ENCODE measurements at places on chromosomes 11 and 22.

DNA sequence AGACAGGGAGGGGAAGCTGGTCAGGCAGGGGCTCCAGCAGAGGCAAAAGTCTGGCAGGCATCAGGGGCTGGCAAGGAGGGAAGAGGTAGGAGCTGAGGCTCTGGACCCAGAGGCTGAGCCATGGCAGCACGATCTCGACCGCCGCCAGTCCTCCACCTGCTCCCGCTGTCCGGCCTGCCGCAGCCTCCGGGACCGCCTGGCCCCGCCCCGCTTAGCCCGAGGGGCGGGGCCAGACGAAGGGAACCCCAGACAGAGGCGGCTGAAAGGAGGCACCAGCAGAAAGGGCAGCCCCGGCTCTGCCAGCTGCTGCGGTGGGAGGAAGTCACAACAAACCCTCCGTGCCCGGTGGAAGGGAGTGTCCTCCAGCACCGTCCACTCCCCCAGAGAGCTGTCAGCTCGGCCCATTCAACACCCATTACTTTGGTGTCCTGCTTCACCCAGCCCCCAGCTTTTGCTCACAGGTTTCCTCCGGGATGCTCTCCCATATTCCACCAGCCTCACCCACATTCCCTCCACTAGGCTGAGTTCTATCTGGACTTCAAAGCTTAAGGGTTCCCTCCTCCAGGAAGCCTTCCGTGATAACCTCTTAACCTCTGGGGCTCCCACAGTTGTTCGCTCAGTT is at the start of gene MFNG:
TSS of gene MFNG (minus strand) at position 161 of the 622 bp plus-strand sequence. CDS start 207 bp downstream, outside the sequence.
- DNase-seq: peak; percentile 87

- no peak for DNase-seq
Observed at GRCh38 chr22:34502821-34503220, 563.1 kb upstream of the ISX start.

GRCh38 chr22:32539631-32540421 is 65.2 kb downstream of the FBXO7 start:
- DNase-seq: no peak

DNA sequence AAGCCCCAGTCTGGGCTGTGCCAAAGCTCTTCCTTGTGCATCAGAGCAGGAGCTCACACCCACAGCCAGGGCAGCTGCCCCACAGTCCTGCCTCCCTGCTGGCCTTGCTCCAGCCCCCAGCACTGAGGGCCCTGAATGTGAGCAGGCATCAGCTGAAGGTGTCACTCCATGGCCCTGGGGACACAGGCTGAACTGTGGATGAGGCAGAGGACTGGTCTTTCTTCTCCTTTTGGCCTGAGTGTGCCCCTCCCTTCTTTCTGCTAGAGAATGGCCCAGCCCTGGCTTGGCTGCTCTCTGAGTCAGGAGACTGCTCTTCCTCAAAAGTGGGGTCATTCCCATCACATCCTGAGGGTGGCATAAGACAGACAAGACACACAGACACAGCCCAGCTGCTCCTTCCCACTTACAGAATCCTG is 16.2 kb downstream of the OTOG start:
- DNase-seq: no peak

DNA sequence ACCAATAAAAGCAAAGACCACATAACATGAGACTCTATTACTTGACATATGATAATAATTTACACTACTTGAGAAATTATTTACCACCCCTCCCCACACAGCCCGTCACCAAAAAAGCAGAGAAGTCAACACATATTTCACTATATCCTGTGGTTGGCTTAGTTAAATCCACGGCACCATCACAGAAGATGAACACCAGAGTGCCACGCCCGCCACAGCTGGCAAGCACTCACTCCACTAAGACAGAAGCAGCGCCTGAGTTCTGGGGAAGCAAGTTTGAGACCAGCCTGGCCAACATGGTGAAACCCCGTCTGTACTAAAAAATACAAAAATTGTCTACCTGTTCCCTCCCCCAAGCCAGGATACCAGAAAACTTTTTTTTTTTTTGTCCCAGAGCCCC is 53.1 kb downstream of the PACSIN2 start:
- DNase-seq: peak; percentile 25

- DNase-seq: no peak
Observed at GRCh38 chr11:71988050-71988449, 10.7 kb upstream of the IL18BP start.

DNA sequence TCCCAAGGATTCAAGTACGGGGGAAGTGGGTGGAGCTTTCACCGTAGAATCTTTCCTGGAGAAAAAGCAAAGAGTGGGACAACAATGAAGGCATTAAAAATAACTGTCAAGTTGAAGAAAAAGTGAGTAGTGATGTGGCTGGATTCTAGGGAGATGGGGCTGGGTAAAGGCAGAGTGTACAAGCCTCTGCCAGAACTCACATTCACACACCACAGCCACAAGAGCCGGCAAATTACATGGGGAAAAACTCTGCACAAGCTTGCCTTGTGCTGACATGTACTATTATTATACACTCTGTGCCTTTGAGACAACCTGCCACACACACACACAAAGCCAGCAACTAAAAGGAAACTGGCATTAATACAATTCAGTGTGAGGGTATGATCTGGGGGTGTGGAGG is 182.6 kb downstream of the LARGE1 start:
- no peak for DNase-seq

DNA sequence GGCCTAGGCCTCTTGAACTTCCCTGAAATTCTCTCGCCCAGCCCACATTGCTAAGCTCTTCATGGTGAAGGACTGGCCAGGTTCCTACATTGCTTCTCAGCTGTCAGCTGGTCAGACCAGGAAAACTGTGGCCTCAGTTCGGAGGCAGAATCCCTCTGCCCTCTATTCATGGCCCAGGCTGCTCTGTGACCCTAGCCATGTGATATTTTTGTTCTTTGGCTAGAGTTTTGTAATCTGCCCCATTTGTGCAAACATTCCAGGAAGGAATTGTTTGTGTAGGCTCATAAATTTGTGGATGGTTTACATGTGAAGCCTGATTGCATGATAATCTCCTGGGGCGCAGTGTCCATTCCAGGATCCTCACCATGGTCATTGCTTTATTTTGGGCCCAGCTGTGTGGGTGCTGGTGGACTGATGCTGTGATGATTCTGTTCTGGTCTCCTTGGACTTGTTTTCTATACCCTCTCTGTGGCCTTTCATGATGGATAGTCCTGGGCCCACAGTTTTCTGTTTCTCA is 149.1 kb upstream of the E2F8 start:
- no peak for DNase-seq

- no peak for DNase-seq
Observed at GRCh38 chr11:77436969-77437368, 36.9 kb downstream of the PAK1 start.

DNA sequence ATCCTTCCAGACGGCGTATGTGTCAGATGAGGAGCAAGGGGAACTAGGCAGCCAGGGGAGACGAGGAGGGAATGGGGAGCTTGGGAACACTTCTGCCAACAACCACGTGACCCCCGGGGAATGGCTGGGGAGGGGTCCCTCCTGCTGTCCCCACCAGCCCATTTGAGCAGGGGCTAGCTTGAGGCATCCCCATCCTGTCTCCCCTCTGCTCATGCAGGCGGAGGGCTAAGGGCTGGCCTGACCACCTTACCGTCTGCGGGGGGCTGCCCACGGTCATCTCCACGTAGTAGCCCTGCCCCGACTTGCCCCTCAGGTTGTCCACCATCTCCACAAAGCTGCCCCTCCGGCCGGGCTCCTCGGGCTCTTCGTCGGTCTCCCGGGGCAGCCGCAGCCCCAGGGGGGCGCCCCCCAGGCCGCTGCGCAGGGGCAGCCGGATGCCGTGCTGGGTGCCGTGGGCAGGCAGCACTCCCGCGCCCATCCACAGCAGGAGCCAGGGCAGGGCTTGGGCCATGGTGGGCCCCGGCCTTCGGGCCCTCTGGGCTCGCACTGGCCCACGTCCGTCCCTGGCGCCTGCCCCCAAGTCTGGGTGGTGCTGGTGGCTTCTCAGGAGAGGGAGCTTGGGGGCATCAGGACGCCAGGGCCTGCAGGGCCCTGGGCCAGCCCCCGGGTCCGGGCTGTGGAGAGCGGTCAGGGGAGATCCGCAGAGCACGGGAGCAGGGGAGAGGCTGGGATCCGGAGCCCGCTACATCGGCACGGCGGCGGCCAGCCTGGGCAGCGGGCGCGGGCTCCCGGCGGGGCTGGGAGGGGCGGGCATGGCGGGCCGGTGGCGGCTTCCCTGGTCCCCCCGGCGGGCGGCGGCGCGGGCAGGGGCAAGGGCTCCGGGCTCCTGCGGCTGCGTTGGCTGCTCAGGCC is 515 bp downstream of the BACE1 start:
- peak; percentile 4 for DNase-seq

DNA sequence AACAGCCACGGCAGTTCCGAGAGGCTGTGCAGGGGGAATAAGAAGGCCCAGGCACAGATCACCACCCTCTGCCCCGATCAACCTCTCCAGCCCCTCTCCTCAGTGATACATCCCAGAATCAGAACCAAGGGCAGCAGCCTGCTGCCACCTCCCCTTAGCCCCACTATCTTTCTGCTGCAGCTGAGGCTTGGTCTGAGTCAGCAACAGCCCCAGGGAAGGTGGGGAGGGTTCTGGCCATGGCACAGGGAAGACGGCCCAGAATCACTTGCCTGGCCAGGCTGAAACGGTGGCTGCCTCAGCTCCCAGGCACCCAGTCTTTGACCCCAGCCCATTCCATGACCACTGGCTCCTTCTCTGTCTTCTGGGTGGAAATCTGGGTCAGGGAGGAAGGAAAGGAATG is 2.3 kb downstream of the CHID1 start:
- no peak for DNase-seq

GRCh38 chr22:21984793-21985192 is 2.2 kb upstream of the TOP3B start:
- no peak for DNase-seq

GRCh38 chr11:78748918-78749690 is 174.4 kb upstream of the NARS2 start:
- no peak for DNase-seq

DNA sequence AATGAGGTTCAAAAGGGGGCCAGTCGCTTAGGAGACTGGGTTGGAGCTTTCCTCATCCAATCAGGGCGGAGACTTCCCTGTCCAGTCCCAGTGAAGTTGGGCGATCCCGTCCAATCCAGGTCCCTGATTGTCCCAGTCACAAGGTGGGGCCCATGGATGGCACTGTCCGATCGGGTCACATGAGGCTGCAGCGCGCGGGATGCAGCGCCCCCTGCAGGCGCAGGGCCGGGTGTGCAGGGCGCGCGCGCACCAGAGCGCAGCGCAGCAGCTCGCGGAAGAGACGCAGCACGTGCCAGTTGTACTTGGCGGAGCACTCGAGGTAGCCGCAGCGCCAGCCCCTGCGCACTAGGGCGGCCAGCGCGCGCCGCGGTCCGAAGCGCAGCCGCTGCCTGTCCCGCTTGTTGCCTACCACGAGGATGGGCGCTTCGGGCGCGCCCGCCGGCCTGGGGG is 2.3 kb downstream of the RASL10A start:
- DNase-seq: peak; percentile 43

DNA sequence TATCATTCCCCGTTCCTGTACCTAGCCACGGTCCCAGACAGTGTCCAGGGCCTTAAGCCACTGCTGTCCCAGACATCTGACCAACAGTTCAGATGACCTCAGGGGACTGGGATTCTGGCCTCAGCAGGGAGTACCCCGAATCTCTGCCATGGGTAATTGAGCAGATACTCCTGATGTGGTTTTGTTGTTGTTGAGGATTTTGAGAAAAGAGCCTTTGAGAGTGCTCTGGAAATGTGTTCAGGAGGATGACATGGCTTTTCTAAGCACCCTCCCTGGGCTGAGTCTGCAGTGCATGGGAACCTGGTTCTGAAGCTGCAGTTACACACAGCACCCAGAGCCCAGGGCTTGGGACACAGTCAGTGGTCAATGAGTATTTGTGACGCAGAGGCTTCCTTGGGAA is 30.4 kb downstream of the ADAMTS15 start:
- no peak for DNase-seq

- DNase-seq: no peak
Observed at GRCh38 chr22:33699176-33699575, 221.1 kb downstream of the LARGE1 start.

DNA sequence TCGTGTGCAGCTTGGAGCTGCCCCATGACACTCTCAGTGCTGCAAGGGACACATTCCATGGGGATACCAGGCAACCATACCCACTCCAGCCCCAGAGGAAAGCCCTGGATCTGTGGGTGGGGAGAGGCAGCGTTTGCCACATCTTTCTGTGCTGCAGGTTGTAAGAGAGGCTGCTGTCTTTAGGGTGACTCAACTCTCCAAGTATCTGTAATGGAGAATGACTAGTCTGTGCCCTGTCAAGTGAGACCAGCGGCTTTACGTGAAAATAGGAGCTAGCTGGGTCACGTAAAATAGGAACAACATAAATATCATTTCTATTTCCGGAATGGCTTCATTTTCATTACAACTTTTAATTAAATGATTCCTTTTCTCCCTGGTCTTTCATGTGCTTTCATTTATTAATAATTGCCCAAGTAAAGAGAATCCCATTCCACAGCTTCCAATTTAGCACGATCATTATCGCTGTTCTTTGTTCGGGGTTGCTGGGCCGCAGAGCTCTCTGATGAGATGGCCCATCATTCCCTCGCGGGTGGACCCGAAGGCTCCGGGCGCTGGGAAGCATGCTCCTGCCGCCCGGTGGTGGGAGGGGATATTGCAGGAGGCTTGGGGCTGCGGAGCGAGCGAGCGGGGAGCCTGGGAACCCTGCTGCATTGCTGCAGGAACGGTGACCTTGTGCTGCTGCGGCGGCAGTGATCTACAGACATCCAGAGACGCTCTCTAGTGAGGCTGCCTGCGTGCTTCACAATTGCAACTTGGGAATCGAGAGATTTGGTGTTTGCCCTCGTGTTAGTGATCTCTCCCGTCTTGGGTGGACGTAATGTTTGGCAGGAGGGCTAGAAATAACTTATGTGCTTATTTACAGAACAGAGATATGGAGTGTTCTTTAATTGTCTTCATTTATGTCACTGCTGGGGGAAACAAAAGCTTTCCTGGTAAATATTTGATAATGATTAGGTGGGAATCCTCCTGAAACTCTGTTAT is 10.6 kb downstream of the SLC6A5 start:
- DNase-seq: peak; percentile 36

GRCh38 chr22:33451866-33452469 is 393.8 kb upstream of the SYN3 start:
- no peak for DNase-seq

DNA sequence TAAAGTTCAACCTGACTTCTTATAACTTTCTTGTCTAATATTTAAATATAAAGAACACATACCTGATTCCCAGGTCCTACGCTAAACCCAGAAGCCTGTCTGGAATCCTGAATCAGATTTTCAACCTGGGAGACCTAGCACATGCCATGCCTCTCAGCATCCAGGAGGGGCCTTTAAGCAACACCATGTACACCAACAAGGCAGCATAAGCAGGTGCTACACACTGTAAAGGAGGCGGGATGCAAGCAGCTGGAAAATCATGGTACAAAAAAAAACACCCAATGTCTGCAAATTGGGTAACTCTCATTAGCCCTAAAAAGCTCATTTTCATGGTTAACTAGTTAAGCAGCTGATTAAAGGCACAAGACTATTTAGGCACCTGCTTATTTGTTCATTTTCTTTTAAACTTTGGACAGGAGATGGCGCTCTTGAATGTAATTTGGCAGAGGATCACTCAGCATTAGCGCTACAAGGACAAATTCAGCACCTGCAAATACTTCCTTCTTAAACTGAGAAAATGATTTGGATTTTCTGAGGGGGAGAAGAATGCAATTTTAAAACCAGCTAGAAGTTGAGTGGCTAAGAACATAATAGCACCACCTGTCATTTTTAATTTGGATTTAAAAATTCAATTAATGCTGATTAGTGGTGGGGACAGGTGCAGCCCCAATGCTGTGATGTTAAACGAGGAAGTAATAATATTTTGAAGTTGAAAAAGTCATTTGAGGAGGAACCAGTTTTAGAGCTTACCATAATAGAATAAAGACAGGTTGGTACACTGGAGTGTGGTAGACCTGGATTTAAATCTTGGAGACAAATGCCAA is 104.0 kb downstream of the FAR1 start:
- no peak for DNase-seq
